Stimulated activated CD4-positive, alpha-beta T cell treated with anti-CD3 and anti-CD28 coated beads, Interleukin-1b, Interleukin-23, amount 100 ng/mL, for 48 hours (primary cell): ENCODE measurements at places on chromosomes 6 and 20.

GRCh38 chr6:157246048-157246630 is 77.2 kb downstream of the TMEM242 start:
- no peak for DNase-seq

DNA sequence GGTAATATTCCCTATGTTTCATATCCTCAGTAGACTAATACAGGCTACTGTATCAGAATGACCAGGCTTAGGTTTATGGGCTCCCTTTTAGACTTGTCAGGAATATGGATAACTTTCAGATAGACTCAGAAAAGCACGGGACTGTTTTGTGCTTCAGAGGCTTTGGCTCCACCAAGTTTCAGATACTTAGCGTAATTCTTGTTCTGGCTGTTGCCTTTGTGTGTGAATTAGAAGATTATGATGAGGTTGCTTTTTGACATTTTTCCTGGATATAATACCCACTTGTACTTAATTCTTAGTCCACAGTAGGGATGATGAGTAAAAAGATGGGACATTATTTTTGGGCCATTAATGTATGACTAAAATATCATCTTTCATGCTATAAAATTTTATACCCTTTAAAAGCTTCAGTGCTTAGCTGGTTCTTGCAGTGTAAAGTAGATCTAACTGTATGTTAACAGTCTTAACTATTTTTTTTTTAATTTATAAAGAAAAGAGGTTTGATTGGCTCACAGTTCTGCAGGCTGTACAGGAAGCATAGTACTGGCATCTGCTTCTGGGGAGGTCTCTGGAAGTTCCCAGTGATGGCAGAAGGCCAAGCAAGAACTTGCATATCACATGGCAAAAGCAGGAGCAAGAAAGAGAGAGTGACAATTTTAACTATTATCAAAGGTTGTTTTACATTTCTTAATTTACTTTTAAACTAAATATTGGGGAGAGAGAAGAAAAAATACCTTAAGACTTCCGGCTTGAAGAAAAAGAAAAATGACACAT is 120.7 kb downstream of the ZFAND3 start:
- DNase-seq, result no peak

- no peak for DNase-seq
These were observed 15.6 kb upstream of the RSPO4 start for GRCh38 chr20:1017677-1018076.

GRCh38 chr6:150652848-150653613 is 53.3 kb downstream of the PLEKHG1 start:
- no peak for DNase-seq

DNA sequence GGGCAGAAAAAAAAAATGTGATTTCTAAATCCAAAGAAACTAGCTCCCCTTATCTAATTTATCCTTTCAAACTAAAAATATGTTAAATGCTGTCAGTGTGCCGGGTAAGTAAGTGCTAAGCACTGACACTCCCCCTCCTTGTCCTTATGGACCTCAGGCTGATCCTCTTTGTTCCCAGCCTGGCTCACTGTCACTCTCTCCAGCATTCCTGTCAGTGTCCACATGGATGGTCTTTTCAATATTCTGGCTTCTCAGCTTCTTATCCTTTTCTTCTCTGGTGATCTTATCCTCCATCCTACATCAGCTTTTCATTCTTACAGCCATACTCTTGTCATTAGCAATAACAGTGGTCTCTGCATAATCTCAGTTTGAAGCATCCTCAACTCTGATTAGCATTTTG is 55.0 kb downstream of the BCKDHB start:
- no peak for DNase-seq
